Panc1 (cell line): ENCODE measurements at places on chromosomes 12 and 14.

- DNase-seq, result no peak
These were observed 17.2 kb downstream of the PACS2 start for GRCh38 chr14:105331575-105332349.

GRCh38 chr12:71426300-71427047 lies 13.1 kb upstream of the LGR5 start:
- no peak for DNase-seq

GRCh38 chr12:82527165-82527780 lies 159.4 kb upstream of the TMTC2 start:
- DNase-seq, result peak; percentile 30

- DNase-seq, result no peak
These were observed 1397.3 kb upstream of the TMEM132C start for GRCh38 chr12:126869644-126870043.

GRCh38 chr12:46942579-46942978 lies 116.8 kb upstream of the SLC38A4 start:
- DNase-seq, result peak; percentile 73

DNA sequence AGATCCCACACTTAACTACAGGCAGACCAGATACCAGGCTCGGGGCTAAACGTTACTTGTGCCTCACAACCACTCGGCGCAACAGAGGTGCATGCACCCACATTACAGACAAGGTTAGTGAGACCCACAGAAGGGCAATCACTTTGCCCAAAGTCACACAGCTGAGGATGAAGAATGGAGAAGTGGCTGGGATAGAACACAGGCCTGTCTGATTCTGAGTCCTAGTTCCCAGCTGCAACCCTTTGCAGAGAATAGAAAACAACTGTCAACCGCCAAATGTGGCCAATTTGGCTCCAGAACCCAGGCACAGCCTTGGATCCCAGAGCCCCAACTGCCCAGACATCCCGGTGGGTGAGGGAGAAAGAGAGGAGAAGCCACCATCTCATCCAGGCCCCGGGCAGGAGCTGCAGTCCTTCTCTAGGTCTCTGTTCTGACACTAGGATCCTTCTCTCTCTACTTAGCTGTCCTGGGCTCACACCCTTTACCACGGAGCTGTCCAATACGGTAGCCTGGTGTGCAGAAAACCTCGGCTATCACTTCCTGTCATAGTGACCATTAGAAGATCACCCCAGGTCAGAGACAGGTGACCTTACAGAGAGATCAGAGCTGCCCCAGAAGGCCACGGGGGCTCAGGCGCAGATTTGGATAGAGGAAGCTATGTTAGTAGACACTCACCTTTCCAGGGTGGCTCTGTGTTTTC lies 59.1 kb downstream of the FAM222A start:
- DNase-seq, result no peak
